ENCODE measurements at places on chromosomes 3 and 15.

DNA sequence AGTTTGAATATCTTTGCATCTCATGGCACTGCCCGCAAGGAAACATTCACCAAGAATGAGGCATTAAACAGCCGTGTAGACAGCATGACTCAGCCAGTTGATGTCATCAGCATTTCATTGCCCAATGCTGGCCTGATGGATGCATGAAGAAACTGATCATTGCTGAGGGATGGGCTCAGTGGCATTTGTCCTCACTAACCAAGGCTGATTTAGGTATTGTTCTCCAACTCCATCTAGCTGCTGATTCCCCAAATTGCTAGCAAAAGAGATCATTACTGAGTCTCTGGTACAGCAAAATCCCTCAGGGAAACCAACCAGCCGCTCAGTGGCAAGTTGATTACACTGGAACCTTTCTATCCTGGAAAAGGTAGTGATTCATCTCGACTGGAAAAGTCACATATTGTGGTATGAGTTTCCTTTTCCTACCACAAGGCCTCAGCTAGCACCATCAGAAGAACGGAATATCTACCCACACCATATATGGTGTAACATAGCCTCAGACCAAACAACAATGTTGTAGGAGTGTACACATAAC lies 186.5 kb upstream of the GAP43 start:
- peak; percentile 12 for DNase-seq

DNA sequence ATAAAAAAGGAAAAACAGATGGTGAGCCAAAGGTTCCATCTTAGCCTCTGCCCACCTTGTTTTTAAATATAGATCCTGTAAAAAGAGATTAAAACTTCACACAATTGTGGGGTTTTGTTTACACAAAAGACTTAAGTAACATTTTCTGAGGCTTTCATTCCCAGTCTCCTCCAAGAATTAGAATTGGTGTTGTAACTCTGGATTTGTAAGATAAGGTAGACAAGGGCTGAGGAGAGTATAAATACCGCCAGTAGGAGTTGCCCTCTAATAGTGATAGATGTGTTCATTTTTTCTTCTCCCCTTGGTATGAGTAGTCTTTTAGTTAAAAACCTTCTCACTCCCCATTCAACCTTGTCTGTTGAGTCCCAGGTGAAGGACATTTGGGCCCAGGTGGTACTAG lies 8.5 kb downstream of the MINDY2 start:
- DNase-seq, result no peak

GRCh38 chr15:53536479-53537120 lies 222.9 kb downstream of the WDR72 start:
- DNase-seq, result no peak

DNA sequence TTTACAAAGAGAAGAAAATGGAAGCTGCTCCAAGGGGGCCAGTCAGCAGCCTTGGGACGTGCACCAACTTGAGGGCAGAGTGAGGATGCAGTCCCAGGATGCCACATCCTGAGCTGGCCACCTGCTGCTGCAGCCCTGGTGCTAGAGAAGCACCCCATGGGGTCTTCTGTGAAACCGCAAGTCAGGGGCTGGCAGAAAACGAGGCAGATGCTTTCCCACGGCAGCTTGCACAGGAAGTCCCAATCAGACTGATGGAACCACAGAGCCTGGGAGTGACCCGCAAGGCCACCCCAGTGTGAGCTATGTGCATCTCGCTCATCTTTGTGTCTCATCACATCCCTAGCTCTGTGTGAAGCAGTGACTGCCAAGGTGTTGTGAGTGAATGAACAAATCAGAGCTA lies 76.5 kb downstream of the NUP210 start:
- DNase-seq, result no peak

GRCh38 chr15:73368301-73369136 lies at the start of gene HCN4:
Gene HCN4, minus strand, starts transcription at chr15:73368958. Its CDS starts 688 bp downstream, at chr15:73368270.
- DNase-seq, result no peak

- no peak for DNase-seq
Observed at GRCh38 chr15:92197746-92198145, 195.9 kb upstream of the ST8SIA2 start.

DNA sequence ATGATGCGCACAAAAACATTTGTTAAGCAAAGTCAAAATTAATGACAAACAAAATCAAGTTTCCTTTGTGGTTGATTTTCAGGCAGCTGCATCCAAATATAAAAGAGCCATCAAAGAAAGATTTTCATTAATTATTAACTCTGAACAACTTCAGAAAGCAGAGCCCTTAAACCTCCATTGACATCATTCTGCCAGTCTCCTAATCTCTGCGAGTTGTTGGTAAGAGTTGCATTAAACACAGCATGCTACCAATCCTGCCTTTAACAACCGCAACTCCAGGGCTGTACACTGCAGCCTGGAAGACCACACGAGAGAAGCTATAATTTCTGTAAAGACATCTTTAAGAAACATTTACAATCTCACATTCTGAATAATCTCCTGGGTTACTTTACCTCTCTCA lies 204.6 kb downstream of the NR2F2 start:
- no peak for DNase-seq

DNA sequence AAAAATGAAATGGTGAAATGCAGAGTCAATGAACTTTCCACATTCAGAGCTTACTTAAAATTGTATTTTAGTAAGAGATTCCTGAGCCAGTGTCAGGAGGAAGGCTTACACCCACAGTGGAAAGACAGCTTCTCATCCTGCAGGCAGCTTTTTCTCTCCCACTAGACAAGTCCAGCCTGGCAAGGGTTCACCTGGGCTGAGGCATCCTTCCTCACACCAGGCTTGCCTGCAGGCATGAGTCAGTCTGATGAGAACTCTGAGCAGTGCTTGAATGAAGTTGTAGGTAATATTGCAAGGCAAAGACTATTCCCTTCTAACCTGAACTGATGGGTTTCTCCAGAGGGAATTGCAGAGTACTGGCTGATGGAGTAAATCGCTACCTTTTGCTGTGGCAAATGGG lies 3.1 kb downstream of the CCR4 start:
- no peak for DNase-seq

DNA sequence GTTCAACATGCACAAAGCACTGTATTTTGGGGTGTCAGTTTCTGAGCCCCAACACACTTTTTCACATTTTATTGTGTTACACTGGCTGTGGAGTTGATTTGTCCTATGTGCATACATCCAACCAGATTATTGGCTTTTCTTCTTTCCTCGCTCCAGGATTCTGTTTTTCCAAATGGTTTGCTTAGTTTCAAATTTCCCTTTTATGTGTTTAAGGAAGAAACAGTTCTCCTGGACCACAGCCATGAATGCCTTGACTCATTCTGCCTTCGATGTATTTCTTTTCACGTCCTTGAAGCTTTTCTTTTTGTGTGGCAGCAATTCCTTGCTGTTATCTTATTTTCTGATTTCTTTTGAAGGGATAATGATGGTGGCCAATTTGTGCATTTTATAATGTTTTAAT lies 53.8 kb downstream of the CACNA2D3 start:
- DNase-seq, result no peak

- DNase-seq, result peak; percentile 22
Observed at GRCh38 chr3:104273046-104273649, 1093.6 kb upstream of the ALCAM start.

GRCh38 chr15:59169251-59169708 lies 37.4 kb upstream of the LDHAL6B start:
- DNase-seq, result no peak

Measured in NCI-H446 treated with DMSO at 0.1 percent for 48 hours (cell line).